ENCODE measurements at places on chromosomes 4 and X. TPM values are rescaled to one million over a fixed set of nuclear protein-coding genes. Genes with fewer than 3 reads are reported as not detected.

- DNase-seq, result no peak
- peaks cover 4% of the 10 kb centered on the region for H3K27me3 ChIP-seq
- no peaks in the 10 kb centered on the region for H3K4me1 ChIP-seq
- no peak overlapping the region for H3K4me3 ChIP-seq
- no peak overlapping the region for H3K27ac ChIP-seq
- H3K36me3 ChIP-seq, result no peaks in the 10 kb centered on the region
Observed at GRCh38 chrX:15343075-15343476, 7.8 kb upstream of the PIGA start.

DNA sequence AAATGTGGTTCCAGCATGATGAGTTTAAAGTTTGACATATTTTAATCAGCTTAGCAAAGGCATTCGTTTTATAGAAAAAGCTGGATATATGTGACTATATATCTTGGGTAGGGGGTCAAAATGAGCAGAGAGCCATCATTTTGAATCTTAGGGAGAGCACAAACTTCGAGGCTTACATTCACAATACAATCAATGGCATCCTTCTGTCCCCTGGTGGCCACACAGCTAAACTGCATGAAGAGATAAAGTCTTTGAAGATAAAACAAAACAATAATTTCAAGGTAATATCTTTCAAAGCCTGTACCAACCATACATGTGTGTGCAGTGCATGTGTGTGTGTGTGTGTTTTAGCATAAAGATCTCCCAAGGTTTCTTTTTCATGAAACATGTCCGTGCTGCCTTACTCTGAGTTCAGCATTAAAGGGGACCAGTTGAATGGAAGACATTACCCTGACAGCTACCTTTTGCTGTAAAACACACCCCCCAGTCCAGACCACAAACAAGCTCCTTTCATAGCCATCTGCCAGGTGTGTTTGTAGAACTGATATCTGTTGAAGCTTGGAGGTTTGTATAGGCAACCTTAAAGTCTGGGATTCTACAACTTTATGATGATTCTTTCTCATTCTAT lies 22.0 kb downstream of the DYNLT3 start:
- H3K27ac ChIP-seq, result no peak overlapping the region
- no peaks in the 10 kb centered on the region for H3K36me3 ChIP-seq
- DNase-seq, result peak; percentile 62
- no peak overlapping the region for H3K4me3 ChIP-seq
- peaks cover 26% of the 10 kb centered on the region for H3K4me1 ChIP-seq

- no peaks in the 10 kb centered on the region for H3K27me3 ChIP-seq
- no peak overlapping the region for H3K27ac ChIP-seq
- no peaks in the 10 kb centered on the region for H3K36me3 ChIP-seq
- no peak for DNase-seq
- H3K4me1 ChIP-seq, result no peaks in the 10 kb centered on the region
- no peak overlapping the region for H3K4me3 ChIP-seq
Observed at GRCh38 chrX:117607561-117607960, 509.0 kb downstream of the KLHL13 start.

GRCh38 chrX:115582616-115583495 lies 21.9 kb downstream of the PLS3 start:
- H3K27me3 ChIP-seq, result no peaks in the 10 kb centered on the region
- DNase-seq, result no peak
- no peaks in the 10 kb centered on the region for H3K4me1 ChIP-seq
- H3K27ac ChIP-seq, result no peak overlapping the region
- H3K36me3 ChIP-seq, result no peaks in the 10 kb centered on the region

- DNase-seq, result peak; percentile 37
- H3K36me3 ChIP-seq, result no peaks in the 10 kb centered on the region
- H3K27me3 ChIP-seq, result peaks cover 6% of the 10 kb centered on the region
- no peak overlapping the region for H3K4me3 ChIP-seq
- H3K27ac ChIP-seq, result no peak overlapping the region
Observed at GRCh38 chr4:146124023-146124680, 51.4 kb upstream of the LSM6 start.

GRCh38 chr4:173530326-173531085 lies 477 bp upstream of the HAND2 start:
- H3K27me3 ChIP-seq, result peaks cover 84% of the 10 kb centered on the region
- H3K36me3 ChIP-seq, result peaks cover 7% of the 10 kb centered on the region
- peaks cover 13% of the 10 kb centered on the region for H3K4me1 ChIP-seq

Gene YIPF7
- total RNA-seq, result not detected
